ENCODE measurements at places on chromosomes 3 and 15.

GRCh38 chr3:107676469-107677309, 153.9 kb downstream of the BBX start:
- DNase-seq = no peak

- no peak for DNase-seq
Measured at GRCh38 chr3:154274348-154274747, 49.9 kb downstream of the DHX36 start.

- no peak for DNase-seq
Measured at GRCh38 chr3:64645243-64645642, 42.6 kb downstream of the ADAMTS9 start.

DNA sequence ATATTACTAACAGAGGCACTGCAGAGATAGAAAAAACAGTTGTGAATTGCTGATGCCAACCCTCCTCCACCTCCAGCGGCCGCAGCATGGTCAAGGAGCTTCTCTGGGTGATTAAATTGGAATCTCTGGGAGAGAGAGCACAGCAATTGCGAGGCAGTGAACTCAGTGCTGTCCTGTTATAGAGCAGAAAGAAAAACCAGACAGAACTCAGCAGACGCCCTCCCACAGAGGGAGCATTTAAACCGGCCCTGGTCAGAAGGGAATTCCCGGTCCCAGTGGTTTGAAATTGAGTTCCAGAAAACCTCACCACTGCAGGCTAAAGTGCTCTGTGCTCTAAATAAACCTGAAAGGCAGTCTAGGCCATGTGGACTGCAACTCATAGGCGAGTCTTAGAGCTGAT, 175.4 kb downstream of the SQOR start:
- no peak for DNase-seq

DNA sequence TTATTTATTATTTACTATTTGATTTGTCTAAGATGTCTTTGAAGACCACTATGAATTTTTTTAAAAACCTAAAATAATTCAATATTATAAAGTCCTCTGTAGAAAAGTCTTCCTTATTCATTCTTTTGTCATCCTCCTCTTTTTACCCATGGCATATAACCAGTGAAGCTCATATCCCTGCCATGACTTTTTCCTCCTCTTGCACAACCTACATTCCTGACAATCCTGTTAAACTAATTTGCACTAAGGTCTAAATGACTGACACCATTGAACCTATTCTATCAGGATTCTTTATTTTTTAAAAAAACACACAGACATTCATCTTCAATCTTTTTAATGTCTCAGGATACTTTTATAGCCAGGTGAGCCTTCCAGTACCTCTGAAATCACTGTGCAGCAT, 159.9 kb upstream of the SLC2A2 start:
- DNase-seq = no peak
